RKO (cell line): ENCODE measurements at places on chromosomes 7 and 10.
A peak's percentile ranks its signal among the peaks of the same experiment; 100 is the strongest.

- no peak for DNase-seq
These were observed 168.7 kb downstream of the LRRC4 start for GRCh38 chr7:127862525-127862924.

DNA sequence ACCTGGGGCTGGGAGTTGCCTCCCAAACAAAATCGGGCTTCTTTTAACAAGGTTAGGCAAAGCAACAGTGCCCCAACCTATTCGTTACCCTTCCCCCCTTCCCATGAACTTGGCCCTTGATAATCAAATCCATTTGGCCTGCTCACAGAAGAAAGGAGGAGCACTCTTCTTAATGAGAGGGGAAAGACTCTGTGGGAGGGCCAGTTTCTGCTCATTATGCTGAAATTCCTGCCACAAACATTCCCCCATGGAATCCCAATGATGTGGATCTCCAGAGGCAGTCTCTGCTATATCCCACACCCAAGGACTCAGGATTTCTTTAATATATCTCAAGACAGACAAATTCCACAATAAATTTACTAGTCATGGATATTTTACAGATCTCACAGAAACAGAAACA is 43.0 kb downstream of the LSM5 start:
- DNase-seq: no peak

DNA sequence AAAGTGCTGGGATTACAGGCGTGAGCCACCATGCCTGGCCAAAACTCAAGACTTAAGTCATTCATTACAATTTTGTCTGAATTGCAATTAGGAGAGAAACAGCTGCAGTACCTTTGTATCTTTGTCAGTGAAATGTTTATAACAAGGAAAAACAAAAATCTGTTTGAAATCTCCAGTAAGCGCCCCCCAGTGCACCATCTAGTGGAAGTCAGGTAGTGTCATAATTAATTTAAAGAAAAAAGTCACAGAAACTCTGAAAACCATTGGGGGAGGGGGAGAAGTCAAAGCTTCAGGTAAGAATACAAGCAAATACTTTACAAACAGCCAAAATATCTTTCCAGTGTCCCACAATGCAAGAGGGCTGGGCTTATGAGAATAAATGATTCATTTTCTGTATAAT is 2.8 kb downstream of the MPP7 start:
- peak; percentile 32 for DNase-seq

DNA sequence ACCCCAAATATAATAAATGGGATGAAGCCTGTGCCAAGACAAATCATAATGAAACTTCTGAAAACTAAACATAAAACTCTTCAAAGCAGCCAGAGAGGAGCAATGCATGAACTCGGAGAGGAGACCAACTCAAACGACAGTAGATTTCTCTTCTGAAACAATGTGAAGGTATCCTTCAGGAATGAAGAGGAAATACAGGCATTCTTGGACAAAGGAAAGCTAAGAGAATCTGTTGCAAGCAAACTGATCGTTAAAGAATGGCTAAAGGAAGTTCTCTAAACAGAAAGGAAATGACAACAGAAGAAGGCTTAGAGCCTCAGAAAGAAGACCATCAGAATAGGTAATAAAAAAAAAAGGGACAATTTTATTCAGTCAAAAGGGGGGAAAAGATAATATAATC is 6.6 kb downstream of the GNA12 start:
- no peak for DNase-seq

GRCh38 chr10:18214691-18215563 is 74.7 kb downstream of the CACNB2 start:
- peak; percentile 73 for DNase-seq
